ENCODE measurements at places on chromosomes 12 and 14.

GRCh38 chr14:66850258-66850888, 338.9 kb upstream of the GARIN2 start:
- DNase-seq: no peak

- no peak for DNase-seq
Measured at GRCh38 chr12:65881965-65882413, 57.7 kb downstream of the HMGA2 start.

DNA sequence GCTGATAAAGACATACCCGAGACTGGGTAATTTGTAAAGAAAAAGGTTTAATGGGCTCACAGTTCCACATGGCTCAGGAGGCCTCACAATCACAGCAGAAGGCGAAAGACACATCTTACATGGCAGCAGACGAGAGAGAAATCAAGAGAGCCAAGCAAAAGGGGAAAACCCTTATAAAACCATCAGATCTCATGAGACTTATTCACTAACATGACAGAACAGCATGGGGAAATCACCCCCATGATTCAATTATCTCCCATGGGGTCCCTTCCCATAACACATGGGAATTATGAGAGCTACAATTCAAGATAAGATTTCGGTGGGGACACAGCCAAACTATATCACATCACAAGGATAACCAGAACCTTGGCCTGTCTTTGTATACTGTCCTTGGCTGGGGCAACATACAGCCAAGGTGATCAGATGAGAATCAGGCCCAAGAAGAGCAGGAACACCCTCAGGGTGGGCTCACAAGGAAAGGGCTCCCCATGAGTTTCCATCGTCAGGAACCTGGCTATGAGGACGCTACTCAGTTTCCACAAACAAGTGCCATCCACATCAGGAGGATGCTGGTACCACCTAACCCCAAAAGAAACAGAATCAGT, 152.7 kb downstream of the FOXN3 start:
- no peak for DNase-seq

GRCh38 chr14:49861699-49862088, 9.1 kb upstream of the NEMF start:
- DNase-seq: peak; percentile 62

GRCh38 chr14:89851106-89851505, 103.4 kb downstream of the EFCAB11 start:
- DNase-seq: no peak

DNA sequence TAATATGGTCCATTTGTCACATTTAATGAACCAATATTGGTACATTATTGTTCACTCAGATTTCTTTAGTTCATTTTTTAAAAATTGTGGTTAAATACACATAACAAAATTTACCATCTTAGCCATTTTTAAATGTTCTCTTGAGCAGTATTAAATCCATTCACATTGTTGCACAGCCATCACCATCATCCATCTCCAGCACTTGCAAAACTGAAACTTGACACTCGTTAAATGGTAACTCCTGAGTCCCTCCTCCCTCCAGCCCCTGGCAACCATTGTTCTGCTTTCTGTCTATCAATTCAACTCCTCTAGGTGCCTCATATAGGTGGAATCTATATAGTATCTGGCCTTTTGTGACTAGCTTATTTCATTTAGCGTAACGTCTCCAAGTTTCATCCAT, 86.4 kb downstream of the ACACB start:
- no peak for DNase-seq

DNA sequence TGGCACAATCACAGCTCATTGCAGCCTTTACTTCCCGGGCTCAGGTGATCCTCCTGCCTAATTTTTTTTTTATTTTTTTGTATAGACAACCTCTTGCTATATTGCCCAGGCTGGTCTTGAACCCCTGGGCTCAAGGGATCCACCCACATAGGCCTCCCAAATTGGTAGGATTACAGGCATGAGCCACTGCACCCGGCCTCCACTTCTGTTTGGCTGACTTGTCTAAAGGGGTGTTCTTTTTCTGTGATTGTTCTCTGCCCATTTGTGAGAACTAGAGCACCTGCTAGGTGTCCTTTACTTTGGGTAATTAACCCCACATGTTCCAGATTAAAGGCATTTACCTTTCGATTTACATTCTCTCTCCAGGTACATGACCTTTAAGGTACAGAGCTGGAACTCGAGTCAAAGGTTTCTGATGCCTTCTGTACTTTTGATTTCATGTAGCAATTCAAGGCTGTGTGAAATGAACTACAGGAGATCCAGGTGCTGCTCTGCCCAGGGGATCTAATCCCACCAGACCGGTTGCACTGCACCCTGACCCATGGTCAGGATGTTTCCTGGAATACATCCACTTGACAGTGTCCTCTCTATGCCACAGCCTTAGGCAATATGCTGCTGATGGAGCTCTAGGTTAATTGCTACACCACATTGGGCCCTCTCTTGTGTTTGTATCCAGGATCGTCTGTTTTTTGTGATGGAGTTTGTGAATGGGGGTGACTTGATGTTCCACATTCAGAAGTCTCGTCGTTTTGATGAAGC, 163.6 kb downstream of the PRKCH start:
- no peak for DNase-seq

- peak; percentile 15 for DNase-seq
Measured at GRCh38 chr12:29026419-29026818, 122.7 kb upstream of the FAR2 start.

GRCh38 chr14:91114079-91115065, 499 bp downstream of the DGLUCY start:
- peak; percentile 79 for DNase-seq

DNA sequence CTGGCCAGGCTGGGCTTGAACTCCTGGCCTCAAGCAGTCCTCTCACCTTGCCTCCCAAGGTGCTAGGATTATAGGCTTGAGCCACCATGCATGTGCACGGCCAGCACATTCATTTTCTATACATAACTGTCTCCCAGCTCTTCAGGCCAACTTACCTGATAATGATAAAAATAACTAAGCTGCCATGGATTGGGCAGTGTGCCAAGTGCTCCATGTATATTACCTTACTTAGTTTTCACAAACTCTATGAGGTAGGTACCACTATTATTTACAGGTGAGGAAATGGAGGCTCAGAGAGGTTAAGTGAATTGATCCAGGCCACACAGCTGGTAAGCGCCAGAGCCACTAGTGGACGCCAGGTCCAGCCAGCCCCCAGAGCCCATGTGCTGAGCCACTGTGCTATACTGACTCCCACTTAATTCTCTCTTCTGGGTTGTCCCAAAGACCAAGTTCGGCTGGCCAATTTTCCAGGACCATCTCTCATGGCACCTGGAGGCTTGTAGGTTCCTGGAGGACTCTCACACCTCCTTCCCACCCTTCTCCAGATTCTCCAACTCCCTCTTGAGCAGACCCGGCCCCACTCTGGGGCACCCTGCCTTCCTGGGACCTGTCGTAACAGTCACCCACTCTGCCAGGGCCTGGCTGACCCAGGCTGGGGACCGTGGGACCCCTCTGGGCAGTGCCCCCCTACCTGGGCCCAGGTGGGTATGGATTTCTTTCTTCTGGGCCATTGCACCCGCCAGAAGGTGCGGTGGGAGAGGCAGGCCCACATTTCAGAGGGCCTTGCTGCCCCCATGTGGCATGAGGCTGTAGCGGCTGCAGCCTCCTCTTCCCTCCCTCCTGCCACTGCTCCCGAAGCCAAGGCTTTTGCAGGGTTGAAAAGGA, 30.2 kb upstream of the CIPC start:
- peak; percentile 59 for DNase-seq

DNA sequence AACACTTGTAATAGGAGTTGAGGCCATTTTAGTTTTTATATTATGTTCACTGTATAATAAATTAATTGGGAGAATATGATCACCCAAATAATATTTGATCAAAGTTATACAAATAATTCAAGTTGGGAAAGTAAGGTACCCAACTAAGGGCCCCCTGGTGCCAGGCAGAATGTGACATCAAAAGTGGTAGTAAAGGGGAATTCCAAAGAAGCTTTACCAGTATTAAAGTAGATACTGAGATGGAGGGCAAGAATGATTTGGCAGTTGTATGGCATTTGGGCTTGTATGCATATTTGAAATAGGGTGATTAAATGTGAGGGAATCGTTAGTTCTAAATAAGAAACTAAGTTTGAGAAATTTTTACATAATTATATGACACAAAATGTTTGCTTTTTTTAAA, 17.7 kb downstream of the GXYLT1 start:
- DNase-seq: no peak

DNA sequence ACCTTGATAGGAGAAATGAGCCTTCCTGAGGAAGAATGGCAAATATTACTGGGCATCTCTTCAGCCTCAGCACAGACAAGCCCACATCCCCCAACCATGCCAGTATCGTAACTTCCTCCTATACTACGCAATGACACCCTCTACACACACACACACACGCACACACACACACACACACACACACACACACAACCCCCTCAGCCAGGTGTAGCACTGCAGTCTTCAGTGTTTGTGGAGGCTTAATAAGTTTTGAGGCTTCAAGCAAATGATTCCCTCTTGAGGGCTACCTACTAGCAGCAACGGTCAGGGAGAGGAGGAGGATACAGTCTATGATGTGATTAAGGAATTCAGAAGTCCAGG, 1.6 kb downstream of the DGKA start:
- DNase-seq: no peak

DNA sequence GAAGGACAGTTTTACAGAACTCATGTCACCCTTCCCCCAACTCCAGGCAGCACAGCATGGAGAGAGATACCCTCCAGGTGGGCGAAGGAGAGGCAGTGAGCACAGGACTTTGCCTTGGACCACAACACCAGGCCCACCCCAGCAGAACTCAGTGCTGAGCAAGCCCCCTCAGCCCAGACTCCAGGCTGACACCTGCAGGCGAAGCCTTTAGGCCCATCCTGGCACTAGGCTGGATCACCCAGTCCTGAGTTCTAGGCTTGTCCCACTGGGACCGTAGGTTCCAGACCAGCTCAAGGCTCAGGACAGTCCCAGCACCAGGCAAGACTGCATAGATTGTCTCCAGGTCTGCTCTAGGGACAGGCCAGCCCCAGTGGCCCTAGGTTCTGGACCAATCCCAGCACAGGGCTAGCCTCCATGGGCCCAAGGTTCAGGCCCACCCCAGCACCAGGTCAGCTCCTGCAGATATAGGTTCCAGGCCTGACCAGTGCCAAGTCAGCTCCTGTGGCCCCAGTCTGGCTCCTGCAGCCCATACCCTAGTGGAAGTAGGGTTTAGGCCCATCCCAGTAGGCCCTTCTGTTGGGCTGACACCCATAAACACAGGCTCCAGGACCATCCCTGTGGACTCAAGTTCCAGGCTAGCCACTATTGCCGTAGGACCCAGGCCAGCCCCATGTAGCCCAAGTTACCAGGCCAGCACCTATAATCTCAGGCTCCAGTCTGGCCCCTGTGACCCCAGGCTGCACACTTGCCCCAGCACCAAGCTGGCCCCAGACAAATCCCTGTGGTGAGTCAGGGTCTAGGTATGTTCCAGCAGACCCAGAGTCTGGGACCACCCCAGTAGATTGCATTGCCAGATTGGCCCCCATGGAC, 9.4 kb downstream of the WASHC3 start:
- DNase-seq: no peak

DNA sequence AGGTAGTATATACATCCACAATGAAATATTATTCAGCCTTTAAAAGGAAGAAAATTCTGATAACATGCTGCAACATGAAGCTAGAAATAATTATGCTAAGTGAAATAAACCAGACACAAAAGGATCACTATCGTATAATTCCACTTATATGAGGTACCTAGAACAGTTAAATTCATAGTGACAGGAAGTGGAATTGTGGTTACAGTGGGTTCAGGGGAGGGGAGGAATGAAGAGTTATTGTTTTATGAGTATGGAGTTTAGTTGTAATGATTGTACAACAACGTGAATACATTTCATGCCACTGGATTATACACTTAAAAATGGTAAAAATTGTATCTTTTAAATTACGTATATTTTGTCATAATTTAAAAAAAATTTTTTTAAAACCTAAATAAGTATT, 21.0 kb downstream of the EEA1 start:
- no peak for DNase-seq

DNA sequence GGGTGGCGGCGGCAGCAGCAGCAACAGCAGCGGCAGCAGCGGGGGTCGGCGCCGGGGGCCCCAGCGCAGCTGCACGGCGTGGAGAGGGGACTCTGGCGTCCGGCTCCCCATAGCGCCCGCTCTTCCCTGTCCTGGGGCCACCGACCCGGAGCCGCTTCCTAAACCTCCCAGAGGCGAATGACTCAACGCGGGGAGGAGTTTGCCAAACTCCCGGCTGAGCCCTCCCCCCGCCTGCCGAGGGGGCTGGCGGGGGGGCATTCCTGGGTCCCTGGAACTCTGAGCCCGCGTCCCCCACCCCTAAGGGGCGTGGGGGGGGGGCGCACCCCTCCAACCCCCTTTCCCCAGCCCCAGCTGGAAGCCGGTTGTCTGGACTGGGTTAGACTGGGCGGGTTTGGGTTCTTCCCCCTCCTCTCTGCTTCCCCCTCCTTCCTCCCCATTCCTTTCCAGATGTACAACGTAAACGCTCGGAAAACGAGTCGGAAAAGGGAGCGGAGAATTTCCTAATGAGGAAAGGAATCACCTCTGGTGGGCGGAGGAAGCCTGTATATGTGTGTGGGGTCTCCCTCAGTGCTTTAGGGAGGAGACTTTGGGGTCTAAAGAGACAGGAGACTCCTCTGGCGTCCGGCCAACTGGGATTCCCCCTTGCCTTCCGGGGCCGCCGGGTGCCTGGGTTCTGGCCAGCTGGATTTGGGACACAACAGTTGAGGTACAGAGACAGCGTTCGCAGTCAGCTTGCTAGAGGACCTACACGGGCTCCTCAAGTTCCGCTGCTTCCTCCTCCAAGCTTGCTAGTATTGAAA, at the start of gene ITGA5:
Gene ITGA5 (minus strand): TSS at position 179 of the 800 bp plus-strand sequence. CDS start 68 bp downstream, at position 111.
- peak; percentile 35 for DNase-seq

GRCh38 chr12:1865284-1865866, 45.0 kb downstream of the LRTM2 start:
- DNase-seq: no peak

DNA sequence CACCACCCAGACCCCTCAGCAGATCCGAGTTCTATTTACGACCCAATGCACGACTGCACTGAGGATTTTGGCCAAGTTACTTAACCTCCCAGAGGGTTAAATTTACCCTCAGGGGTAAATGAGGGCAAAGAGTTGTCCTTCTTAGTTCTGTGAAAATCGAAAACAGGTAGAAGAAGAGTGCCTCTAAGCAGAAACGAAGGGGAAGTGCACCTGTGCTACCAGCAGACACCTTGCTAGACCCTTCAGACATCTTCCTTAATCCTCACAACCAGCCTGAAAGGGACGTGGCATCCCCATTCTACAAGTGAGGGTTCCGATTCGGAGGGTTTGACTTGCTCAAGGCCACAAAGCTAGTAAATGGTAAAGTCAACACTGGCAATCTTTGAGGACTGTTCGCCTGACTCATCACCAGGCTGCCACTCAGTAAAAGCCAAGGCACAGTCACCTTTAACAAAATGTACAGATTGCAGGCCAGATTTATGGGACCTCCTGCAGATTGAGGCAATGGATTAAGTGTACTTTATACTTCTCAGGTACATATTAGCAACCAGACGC, 1.6 kb downstream of the GSG1 start:
- no peak for DNase-seq

GRCh38 chr14:56975521-56975920, 165.2 kb upstream of the OTX2 start:
- no peak for DNase-seq

Data from activated naive CD8-positive, alpha-beta T cell treated with anti-CD3 and anti-CD28 coated beads for 36 hours (primary cell).